ENCODE measurements at places on chromosomes 16 and 17. TPM values are rescaled to one million over a fixed set of nuclear protein-coding genes. Genes with fewer than 3 reads are reported as not detected.

RPH3AL gene
- 10.0 TPM for total RNA-seq

CCL4 gene
- not detected for total RNA-seq

FAM20A gene
- 13.6 TPM for total RNA-seq

SLC5A11 gene
- not detected for total RNA-seq

RRN3 gene
- 16.5 TPM for total RNA-seq

GRIN2A gene
- not detected for total RNA-seq

TBC1D3E gene
- not detected for total RNA-seq

CUEDC1 gene
- total RNA-seq, result 23.8 TPM

OTOP2 gene
- 0.36 TPM for total RNA-seq

IL32 gene
- 3.7 TPM for total RNA-seq

KLHL36 gene
- total RNA-seq, result 26.3 TPM

SLC16A6 gene
- 14.4 TPM for total RNA-seq

CMTR2 gene
- total RNA-seq, result 18.7 TPM

DNA sequence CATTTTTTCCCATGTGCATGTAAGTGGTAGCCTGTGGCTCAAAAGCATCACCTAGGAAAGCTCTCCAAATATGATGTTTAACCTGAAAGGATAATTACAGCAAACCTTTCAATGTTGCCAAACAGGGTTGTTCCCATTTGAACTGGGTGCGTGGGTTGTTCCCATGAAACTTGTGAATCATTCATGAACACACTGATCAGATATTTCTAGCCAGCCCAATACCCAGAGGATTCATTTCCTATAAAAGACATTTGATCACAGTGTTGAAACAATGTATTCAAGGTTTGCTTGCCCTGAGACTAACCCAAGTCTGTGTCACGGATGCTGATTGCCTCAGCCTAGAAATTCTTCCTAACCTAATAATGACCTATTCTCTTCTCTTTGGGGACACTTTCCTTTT is 12.9 kb downstream of the KRT39 start:
- peak; percentile 84 for ATAC-seq

GRCh38 chr17:34370997-34371395 is 8.0 kb upstream of the CCL1 start:
- peak; percentile 57 for ATAC-seq

GRCh38 chr17:44217738-44218343 is 1.6 kb downstream of the UBTF start:
- ATAC-seq, result no peak

GRCh38 chr16:54053891-54054820 is 232.4 kb downstream of the IRX3 start:
- ATAC-seq, result no peak

- ATAC-seq, result peak; percentile 8
These were observed 40.2 kb downstream of the SLC7A5 start for GRCh38 chr16:87828907-87829621.

DNA sequence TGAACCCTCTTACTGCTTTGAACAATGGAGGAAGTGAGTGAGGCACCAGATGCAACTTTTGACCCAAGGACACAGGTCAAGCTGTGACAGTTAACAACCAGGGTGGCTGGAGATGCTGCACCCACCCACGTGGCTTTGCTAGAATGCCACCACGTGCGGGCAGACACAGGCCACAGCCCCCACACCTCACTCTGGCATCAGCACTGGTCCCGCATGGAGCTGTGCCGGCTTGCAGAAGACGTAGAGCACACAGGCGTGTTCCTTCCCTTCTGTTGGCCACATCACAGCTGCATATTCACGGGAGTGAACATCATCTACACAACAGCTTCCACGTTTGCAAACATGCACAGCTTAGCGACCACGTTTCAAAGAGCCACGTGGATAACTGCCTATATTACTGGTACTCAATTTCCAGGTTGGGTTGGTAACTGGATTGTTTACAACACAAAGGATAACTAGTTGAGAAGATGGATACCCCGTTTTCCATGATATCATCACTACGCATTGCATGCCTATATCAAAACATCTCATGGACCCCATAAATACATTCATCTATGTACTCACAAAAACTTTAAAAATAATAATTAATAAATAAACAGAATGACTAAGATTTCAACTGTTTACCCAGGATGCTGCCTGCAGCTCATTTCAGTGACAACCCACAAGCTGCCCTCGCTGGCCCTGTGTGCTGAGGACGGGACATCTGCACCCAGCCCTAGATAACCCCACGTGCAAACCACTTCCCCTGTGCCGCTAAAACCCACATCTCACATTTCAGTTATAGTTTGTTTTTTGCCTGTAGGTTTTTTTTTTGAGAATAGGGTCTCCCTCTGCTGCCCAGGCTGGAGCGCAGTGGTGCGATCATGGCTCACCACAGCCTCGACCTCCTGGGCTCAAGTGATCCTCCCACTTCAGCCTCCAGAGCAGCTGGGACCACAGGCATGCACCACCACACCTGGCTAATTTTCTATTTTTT is 132.0 kb downstream of the ANKRD11 start:
- ATAC-seq, result no peak

DNA sequence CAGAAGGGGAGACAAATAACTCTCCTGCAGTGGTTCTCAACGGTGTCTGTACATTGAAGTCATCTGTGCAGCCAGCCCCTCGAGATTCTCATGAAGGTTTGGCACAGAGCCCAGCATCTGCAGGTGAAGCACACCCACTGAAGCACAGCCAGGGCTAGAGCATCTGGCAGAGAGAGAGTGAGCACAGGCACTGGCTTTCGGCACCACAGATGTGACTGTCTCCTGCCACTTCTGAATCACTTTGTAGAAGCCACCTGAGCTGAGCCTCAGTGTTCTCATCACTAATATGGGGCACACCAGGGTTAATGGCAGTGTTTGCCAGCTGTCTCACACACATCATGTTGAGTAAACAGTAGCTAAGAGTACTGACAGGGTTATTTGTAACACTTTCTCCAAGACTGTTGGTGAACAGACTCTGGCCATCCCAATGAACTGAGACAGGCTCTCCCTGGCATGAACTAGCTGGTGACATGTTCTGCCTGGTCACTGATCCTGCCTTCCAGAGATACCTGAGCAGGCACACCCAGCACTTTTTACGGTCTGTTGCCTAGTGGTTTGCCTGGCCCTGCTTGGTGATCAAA is 10.9 kb downstream of the HSPB9 start:
- peak; percentile 50 for ATAC-seq

GRCh38 chr17:17988427-17988945 is 15.8 kb downstream of the DRC3 start:
- ATAC-seq, result no peak

DNA sequence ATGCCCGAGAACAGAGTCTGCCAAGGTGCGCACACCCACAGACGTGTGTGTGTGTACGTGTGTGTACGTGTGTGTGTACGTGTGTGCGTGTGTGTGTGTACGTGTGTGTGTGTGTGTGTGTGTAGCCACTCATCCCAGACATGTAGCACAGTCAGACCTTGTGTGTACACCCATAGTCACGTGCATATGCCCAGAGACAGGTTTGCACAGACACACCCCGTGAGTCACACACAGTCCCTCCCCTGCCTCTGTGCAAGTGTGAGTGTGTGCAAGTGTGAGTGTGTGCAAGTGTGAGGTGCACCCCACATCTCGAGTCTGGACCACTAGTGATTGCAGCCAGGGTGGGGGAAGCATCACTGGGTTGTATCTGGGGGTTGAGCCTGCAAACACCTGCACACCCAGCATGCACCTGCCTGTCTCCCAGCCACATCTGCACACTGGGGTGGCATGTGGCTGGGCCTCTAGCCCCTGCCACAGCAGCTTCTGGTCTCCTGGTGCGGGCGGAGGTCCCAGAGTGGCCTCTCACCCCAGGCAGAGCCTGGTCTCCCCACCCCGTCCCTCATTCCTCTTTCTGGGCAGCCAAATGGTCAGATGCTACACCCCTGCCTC is 23.6 kb downstream of the BAHCC1 start:
- peak; percentile 72 for ATAC-seq

- no peak for ATAC-seq
These were observed 25.1 kb downstream of the RAI1 start for GRCh38 chr17:17706140-17707060.

DNA sequence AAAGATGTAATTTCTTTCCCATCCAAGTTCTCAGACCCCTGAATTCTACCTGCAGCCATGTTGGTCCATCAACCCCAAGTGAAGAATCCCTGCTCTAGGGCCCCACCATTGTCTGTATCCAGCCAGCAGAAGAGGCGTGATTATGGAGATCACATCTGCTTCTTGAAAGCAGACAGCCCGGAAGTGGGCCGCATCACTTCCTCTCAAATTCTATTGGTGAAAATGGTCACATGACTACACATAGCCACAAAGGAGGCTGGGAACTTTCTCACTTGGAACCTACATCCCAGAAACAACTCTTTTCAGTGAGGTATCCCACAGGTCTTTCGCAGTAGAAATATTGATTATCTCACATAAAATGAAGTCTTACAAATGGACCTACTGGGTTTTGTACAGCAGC is 40.1 kb downstream of the IL4R start:
- no peak for ATAC-seq

- ATAC-seq, result peak; percentile 60
These were observed 114.9 kb downstream of the TRIM37 start for GRCh38 chr17:58991718-58992331.

DNA sequence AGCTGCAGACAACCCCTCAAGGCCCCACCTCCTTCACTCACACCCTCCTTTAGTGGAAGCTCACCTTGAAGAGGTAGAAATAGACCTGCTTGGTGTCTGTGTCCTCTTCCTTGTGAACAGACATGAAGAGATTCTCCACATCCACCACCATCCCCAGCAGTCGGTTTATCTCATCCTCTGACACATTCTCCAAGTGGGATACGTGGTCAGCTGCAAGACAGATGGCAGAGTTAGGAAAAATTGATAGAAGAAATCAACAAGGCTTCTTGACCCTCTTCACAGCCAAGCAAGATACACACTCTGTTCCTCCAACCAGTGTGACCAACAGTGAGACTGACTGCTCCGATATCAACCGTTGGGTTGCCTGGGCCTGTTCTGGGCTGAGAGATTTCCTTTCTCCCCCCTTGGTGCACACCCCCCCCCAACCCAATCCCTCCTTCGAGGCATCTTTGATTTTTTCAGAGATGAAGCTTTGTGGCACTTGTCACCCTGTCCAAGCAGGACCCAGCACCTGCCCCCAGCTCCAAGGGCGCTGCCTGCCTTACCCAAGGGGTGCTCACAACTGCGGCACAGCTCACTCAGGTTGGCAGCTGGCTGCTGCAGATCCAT is 902 bp downstream of the KAT2A start:
- ATAC-seq, result no peak

GRCh38 chr16:424623-425081 is 797 bp upstream of the RAB11FIP3 start:
- ATAC-seq, result peak; percentile 40

DNA sequence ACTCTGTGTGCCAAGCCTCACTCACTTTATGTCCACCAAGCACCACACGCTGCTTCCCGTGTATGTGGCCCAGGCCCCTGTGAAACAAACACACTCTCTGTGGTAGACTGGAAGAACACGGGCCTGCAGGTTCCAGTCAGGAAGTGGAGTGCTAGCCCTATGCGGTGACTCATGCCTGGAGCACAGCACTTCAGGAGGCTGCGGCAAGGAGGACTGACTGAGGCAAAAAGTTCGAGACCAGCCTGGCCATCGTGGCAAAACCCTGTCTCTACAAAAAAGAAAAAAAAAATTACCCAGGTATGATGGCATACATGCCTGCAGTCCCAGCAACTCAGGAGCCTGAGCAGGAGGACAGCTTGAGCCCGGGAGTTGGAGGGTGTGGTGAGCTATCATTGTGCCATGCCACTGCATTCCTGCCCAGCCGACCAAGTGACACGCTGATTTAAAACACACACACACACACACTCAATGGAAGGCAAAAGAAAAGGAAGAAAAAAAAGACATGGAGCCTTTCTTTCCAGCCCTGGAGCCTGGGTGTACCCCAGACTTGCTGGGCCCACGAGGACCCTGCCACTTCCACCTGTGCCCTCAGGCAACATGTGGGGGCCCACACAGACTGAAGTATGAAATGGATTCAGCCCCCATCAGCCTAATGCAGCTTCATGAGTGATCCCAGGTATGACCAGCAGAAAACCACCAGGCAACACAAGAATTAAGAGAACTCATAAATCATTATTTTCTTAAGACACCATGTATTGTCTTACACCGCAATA is 126.6 kb downstream of the ANKRD11 start:
- ATAC-seq, result peak; percentile 76

DNA sequence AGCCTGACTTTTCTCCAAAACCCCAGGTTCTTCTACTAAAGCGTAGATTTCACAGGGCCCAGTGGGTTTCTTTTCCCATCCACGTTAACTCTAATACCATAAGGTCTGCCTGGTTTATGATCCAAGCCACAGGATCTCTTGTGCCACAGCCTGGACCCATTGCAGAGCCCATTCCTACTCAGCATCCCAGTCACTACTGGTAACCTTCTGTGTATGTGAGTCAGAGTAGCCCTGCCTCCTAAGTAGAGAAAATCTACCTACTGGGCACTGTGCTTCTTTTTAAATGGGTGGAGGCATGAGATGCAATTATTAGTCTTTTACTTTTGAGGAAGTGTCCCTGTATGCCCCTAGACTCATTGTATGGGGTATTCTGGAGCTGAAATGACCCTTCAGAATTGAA is 13.5 kb downstream of the CCL11 start:
- ATAC-seq, result peak; percentile 52

GRCh38 chr17:50165867-50166517 is at the start of gene SGCA:
Gene SGCA (plus strand): TSS chr17:50166005. CDS start chr17:50166041, 36 bp downstream.
- ATAC-seq, result no peak

DNA sequence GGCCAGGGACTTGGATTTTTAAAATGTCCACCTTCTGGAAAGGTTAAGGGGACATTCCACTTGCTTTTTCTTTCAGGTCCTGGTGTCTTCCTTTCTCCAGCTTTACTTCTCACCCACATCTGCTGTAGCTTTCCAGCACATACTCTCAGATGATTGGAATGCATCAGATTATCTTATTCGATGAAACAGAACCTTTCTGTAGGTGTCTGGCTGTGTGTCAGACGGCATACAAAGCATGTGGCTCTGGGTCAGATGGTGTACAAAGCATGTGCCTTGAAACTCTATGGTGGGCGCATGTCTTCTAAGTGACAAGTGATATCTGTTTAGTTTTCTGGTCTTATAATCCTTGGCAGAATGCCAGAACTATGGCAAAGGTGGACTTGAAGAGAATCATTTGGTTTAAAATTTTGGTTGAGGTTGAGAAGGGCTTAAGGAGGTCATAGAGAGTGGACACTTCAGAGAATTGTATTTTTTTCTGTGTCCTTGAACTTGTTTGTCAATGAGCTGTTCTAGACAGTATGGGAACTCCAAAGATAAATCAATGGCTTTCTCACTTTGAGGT is 125.3 kb downstream of the FTO start:
- ATAC-seq, result no peak

DNA sequence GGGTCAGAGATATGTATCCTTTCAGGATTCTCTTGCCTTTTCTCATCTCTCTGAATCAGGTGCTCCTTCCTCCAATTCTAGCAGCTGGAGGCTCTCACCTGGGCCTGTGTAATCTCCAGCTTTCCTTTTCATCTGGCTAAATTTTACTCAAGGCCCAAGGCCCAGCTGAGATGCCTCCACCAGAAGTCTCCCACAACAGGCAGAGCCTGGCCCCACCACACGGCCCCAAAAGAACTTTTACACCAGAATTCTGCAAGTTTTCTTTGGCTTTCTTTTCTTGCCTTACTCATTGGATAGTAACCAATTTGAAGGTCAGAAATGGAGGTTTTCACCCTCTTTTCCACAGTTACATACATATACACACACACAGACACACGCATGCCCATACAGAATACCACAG is 14.6 kb downstream of the RND2 start:
- no peak for ATAC-seq
